ENCODE measurements at places on chromosomes 5 and 9.

DNA sequence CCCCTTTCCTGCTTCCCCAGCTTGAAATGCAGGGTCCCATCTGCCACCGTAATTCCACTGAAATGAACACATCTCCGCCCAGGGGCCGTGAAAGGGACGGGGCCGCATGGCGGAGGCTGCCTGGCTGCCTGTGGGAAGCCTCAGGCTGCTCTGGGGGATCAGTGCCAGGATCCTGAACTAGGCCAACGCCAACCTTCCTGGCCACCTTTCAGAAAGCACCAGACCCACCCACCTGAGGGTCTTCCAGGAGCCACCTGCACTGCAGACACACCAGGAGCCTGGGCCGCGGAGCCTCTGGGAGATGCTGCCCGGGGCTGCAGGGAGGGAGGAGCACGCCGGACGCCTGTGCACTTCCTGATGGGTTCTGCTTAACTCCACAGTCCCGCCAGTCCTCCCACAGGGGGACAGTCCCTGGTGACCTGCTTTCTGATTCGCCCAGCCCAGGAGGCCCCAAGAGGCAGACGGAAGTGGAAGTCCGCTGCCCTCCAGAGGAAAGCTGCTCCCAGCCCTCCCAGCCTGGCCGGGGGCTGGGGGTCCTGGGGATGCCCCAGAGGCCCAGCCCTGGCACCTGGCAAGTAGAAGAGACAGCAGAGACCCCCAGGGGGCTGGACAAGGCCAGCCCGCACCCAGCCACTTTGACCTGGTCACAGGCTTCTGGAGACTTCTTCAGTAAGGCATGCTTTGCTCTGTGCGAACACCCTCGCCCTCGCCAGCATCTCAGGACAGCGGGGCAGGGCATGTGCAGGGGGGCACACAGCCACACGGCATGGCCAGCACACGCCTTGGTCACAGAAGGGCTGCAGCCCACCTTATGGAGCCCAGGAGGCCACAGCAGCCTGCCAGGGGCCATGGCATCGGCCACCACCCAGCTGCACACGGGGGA lies at the start of gene CARD9:
TSS of gene CARD9 (minus strand) at position 370 of the 883 bp plus-strand sequence. CDS start 1,591 bp downstream, outside the sequence.
- no peak for DNase-seq

DNA sequence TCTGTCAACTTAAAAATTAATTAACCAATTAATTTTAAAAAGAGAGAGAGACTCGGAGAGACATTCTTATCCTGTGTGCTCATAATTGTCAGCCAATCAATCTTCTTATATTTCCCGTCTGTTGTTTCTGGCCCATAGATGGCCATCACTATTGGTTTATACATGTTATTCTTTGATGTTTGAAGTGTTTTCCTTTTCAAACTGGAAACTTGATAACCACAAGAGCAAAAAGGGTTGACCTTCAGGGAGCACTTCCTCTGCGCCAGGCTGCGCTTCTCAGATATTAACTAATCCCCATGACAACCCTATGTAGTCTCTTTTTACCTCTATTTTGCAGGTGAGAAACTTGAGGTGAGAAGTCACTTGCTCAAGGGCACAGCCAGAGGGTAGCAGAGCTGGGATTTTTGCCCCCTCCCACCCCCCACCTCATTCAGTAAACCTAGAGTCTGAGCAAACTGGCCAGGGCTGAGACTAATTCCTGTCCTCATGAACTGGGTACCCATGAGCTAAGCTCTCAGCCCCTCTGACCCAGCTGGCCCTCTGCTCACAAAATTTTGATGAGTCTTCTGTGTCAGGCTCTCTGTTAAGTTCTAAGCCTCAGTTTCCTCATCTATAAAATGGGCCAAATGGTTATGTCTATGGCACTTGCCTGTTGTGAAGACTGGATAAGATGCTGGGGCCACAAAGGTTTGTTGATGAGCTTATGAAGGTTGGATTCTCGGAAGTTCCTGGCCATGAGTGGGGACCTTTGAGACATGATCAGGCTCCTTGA lies 86.0 kb upstream of the SH3PXD2B start:
- no peak for DNase-seq

GRCh38 chr9:13832446-13832845 lies 481.5 kb downstream of the NFIB start:
- DNase-seq: no peak

GRCh38 chr9:33737811-33738606 lies 57.4 kb upstream of the PRSS3 start:
- DNase-seq: peak; percentile 35

- no peak for DNase-seq
Observed at GRCh38 chr5:171535162-171535561, 115.7 kb downstream of the FGF18 start.

- DNase-seq: no peak
Observed at GRCh38 chr9:131186622-131187021, 61.2 kb downstream of the NUP214 start.

- no peak for DNase-seq
Observed at GRCh38 chr9:136178773-136179075, 26.2 kb downstream of the LHX3 start.

GRCh38 chr5:88878976-88879375 lies 4.0 kb downstream of the MEF2C start:
- DNase-seq: no peak

DNA sequence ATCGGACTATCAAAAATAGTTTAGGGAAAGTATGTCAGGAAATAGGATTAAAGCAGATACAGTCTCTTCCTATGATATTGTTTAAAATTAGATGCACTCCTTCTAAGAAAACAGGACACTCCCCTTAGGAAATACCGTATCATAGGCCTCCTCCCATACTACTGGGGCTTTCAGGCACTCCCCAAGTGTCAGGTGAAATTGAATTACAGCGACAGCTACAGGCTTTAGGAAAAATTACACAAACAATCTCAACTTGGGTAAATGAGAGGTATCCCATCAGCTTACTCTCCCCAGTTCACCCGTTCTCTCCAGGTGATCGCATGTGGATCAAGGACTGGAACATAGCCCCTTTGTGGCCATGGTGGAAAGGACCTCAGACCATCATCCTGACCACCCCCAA lies 110.4 kb upstream of the EPB41L4A start:
- peak; percentile 4 for DNase-seq

Data from NCI-H748 treated with DMSO at 0.1 percent for 48 hours (cell line).